ENCODE measurements at places on chromosomes 3 and 15.

- H3K27me3 ChIP-seq, result no peaks in the 10 kb centered on the region
- H3K4me3 ChIP-seq, result no peak overlapping the region
- no peaks in the 10 kb centered on the region for H3K36me3 ChIP-seq
- peaks cover 4% of the 10 kb centered on the region for H3K4me1 ChIP-seq
Measured at GRCh38 chr3:119795849-119796248, 13.9 kb downstream of the NR1I2 start.

DNA sequence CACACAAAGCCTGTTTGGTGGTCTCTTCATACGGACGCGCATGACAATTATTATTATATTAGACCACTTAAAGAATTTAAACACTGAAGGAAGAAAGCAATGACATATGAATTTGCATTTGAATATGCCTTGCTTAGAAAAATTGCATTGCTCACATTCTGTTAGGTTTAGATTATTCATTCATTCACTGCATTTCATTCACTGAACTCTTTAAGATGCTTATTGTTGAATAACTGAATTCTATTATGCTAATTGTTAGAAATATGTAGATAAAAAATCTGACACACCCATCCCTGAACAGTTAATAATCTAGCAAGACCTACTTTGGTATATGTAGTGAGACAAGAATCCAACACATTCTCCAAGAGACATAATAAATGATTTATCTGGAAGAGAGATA lies 94.4 kb upstream of the PEX5L start:
- H3K4me1 ChIP-seq, result peaks cover 6% of the 10 kb centered on the region
- no peak for DNase-seq
- no peaks in the 10 kb centered on the region for H3K27me3 ChIP-seq
- no peak overlapping the region for H3K27ac ChIP-seq
- no peak overlapping the region for H3K4me3 ChIP-seq

DNA sequence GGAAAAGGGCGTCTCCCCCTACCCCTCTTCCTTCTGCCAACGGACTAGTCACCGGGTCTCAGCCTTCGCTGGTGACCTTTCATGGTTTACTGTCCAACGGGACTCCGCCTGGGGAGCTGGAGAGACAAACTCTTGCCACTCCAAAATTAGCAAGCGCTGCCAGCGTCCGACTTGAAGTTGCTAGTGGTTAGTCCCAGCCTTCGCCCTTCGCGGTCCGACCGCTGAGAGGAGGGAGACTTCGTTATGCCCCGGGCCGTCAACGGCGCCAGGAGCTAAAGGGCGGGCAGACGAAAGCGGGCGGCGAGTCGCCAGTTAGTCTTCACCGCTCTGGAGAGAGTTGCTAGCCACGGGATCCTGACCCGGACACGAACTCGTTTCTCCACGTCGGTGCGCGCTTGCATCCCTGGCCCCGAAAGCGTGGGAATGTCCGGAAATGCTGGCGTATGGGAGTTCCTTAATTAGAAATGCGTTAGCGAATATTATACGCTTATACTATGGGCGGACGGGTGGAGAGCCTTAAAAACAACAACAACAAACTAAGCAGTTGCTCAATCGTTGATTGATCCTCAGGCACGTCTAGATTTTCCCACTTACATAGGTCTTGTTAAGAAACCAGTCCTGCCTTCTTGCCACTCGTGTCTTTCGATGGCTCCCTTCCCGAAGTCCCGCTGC lies 716 bp downstream of the SMC4 start:
- no peaks in the 10 kb centered on the region for H3K4me1 ChIP-seq
- peak overlapping the region; percentile 97 for H3K27ac ChIP-seq
- H3K36me3 ChIP-seq, result peaks cover 2% of the 10 kb centered on the region
- no peaks in the 10 kb centered on the region for H3K27me3 ChIP-seq
- DNase-seq, result no peak

GRCh38 chr3:130851277-130851676 lies 42.6 kb upstream of the ATP2C1 start:
- H3K4me3 ChIP-seq, result no peak overlapping the region
- H3K4me1 ChIP-seq, result peaks cover 13% of the 10 kb centered on the region
- no peak overlapping the region for H3K27ac ChIP-seq
- DNase-seq, result no peak
- no peaks in the 10 kb centered on the region for H3K36me3 ChIP-seq

DNA sequence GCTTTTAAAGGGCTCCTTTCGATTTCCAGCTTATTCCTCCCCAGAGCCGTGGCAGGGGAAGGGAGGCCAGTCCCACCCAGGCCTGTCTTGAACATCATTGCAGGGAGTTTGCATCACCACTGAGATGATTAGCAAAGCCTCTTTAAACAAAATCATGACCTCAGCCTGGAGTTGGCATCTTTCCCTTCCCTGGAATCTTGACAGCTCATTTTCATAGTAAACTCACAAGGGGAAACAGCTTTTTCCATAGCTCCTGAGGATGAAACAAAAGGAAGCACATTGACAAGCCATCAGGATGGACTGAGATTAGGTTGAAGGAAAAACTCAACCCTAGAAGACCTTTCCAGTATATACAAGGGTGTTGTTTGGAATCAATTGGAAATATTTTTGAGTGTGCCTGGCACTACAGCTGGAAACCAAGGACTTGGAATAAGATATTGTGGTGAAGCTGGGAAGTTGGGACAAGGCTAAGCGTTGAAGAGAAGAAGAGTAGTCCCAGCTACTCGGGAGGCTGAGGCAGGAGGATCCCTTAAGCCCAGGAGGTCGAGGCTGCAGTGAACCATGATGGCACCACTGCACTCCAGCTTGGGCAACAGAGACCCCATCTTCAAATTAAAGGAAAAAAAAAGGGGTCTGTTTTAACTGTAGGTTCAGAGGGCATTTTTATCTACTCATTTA lies 3.1 kb upstream of the LARP6 start:
- peaks cover 7% of the 10 kb centered on the region for H3K4me1 ChIP-seq
- H3K27me3 ChIP-seq, result no peaks in the 10 kb centered on the region
- H3K36me3 ChIP-seq, result no peaks in the 10 kb centered on the region
- H3K4me3 ChIP-seq, result no peak overlapping the region
- no peak for DNase-seq
- H3K27ac ChIP-seq, result no peak overlapping the region

GRCh38 chr3:155753038-155753639 lies 8.3 kb upstream of the PLCH1 start:
- peaks cover 13% of the 10 kb centered on the region for H3K4me1 ChIP-seq
- no peaks in the 10 kb centered on the region for H3K27me3 ChIP-seq
- no peak for DNase-seq

DNA sequence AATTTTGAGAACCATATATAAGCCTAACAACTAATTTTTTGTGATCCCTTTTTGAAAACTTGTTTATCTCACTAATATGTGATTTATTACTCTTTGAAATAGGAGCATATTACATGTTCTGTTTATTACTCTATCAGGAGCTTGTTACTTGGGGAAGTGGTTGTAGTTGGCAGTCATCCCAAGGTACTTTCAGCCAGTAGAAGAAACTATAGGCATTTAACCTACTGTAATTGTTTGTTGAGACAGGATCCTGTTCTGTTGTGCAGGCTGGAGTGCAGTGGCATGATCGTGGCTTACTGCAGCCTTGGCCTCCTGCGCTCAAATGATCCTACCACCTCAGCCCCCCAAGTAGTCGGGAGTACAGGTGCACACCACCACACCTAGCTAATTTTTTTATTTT lies 195.6 kb downstream of the TCF12 start:
- H3K36me3 ChIP-seq, result no peaks in the 10 kb centered on the region
- no peak overlapping the region for H3K4me3 ChIP-seq
- no peak overlapping the region for H3K27ac ChIP-seq
- H3K4me1 ChIP-seq, result no peaks in the 10 kb centered on the region
- H3K27me3 ChIP-seq, result no peaks in the 10 kb centered on the region
- no peak for DNase-seq

DNA sequence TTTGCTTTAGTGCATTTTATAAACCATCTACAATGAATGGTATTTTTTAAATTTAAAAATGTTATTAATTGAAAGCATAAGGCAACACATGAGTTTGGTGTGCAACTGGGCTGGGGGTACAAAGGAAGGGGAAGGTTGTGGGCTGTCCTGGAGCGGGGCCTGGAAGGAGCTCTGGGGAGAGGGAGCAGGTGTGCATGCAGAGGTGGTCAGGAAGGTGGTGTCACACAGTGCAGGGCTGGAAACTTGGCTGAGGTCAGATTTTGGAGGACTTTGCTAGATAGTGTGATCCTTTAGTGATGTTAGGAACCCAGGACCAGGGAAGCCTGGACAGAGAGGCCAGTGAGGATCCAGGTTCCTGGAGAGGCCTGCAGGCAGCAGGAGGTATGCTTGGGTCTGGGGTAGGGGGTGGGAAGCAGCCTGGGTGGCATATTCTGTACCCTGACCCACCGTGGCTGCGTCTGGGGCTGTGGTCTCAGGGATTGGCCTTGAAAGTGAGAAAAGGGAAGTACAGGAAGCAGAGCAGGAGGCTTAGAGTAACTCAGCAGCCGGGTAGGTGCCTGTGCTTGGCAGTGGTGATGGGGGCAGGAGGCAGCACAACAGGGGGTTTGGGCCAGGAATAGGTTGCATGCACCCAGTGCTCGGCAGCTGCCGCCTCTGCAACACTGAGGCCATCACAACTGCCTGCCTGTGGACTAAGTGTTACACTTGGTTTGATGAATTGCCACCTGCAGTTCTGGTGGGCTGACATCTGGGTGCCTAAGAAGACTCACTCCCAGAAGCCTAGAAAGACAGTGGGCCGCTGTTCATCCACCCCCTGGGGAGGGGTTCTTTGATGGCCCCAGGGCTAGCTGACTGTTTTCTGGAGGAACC lies 33.0 kb downstream of the KY start:
- DNase-seq, result no peak
- no peaks in the 10 kb centered on the region for H3K27me3 ChIP-seq
- no peak overlapping the region for H3K4me3 ChIP-seq
- no peak overlapping the region for H3K27ac ChIP-seq

- DNase-seq, result no peak
- H3K27ac ChIP-seq, result no peak overlapping the region
- H3K36me3 ChIP-seq, result no peaks in the 10 kb centered on the region
- H3K27me3 ChIP-seq, result no peaks in the 10 kb centered on the region
Measured at GRCh38 chr3:65557899-65558564, 480.7 kb downstream of the MAGI1 start.

GRCh38 chr3:183515968-183516851 lies 39.3 kb downstream of the KLHL6 start:
- H3K27me3 ChIP-seq, result no peaks in the 10 kb centered on the region
- H3K4me3 ChIP-seq, result no peak overlapping the region
- peaks cover 11% of the 10 kb centered on the region for H3K4me1 ChIP-seq
- no peak overlapping the region for H3K27ac ChIP-seq
- no peaks in the 10 kb centered on the region for H3K36me3 ChIP-seq

GRCh38 chr15:77455696-77456321 lies 35.1 kb downstream of the HMG20A start:
- H3K27ac ChIP-seq, result no peak overlapping the region
- no peak overlapping the region for H3K4me3 ChIP-seq
- H3K4me1 ChIP-seq, result no peaks in the 10 kb centered on the region
- H3K27me3 ChIP-seq, result no peaks in the 10 kb centered on the region
- peaks cover 7% of the 10 kb centered on the region for H3K36me3 ChIP-seq
- DNase-seq, result no peak

DNA sequence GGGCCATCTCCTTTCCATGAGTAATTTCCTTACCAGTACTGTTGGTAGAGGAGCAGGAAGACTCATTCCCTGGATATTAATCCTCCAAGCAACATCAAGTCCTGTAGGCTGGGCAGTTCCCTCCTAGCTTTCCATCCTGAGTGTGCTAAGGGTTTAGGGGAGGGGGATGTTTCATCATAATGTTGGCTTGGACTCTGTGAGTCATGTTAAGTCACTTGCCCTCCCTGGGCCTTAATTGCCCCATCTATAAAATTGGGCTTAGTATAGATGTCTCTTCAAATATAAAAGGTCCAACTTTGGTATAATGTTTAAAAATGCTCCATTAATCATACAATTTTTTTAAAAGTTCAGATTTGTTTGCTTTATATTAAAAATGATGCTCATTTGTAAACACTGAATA lies 52.7 kb downstream of the TLE3 start:
- peaks cover 3% of the 10 kb centered on the region for H3K4me1 ChIP-seq
- H3K4me3 ChIP-seq, result no peak overlapping the region
- H3K27me3 ChIP-seq, result no peaks in the 10 kb centered on the region
- peaks cover under 1% of the 10 kb centered on the region for H3K36me3 ChIP-seq
- H3K27ac ChIP-seq, result no peak overlapping the region

- H3K27ac ChIP-seq, result no peak overlapping the region
- H3K4me3 ChIP-seq, result peak overlapping the region; percentile 26
- H3K4me1 ChIP-seq, result peaks cover 9% of the 10 kb centered on the region
- no peak for DNase-seq
- no peaks in the 10 kb centered on the region for H3K36me3 ChIP-seq
Measured at GRCh38 chr15:66841953-66842681, 140.1 kb downstream of the SMAD6 start.

DNA sequence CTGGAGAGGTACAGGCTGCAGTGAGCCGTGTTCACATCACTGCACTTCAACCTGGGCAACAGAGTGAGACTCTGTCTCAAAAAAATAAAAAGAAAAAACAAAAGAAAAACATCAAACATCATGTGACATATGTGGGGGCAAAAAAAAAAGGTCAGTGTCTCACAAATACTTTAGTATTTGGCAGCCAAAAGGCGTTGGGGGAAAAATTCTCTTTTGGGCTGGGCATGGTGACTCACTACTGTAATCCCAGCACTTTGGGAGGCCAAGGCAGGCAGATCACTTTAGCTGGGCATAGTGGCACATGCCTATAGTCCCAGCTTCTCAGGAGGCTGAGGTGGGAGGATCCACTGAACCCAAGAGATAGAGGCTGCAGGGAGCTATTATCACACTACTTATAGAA lies 47.6 kb downstream of the TMCC1 start:
- H3K36me3 ChIP-seq, result no peaks in the 10 kb centered on the region
- DNase-seq, result no peak
- H3K27ac ChIP-seq, result no peak overlapping the region
- no peaks in the 10 kb centered on the region for H3K27me3 ChIP-seq
- no peak overlapping the region for H3K4me3 ChIP-seq
- no peaks in the 10 kb centered on the region for H3K4me1 ChIP-seq

DNA sequence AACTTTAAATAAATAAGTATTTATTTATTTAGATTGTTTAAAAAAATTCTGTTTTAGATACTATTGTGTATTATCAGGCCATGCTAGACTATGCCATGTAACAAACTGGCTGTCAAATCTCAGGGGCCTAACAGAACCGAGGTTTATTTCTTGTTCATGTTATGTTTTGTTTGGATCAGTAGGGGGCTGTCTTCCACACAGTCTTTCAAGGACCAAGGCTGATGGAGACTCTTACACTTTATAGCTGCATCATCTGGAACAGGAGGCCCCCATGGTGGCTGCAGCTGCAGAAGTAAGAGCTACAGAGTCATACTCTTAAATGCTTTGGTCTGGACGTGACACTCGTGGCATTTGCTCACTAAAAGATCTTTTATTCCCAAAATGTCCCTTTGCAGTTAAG lies 33.0 kb upstream of the ARL14 start:
- H3K27me3 ChIP-seq, result no peaks in the 10 kb centered on the region
- H3K4me3 ChIP-seq, result no peak overlapping the region
- H3K36me3 ChIP-seq, result no peaks in the 10 kb centered on the region
- no peaks in the 10 kb centered on the region for H3K4me1 ChIP-seq

DNA sequence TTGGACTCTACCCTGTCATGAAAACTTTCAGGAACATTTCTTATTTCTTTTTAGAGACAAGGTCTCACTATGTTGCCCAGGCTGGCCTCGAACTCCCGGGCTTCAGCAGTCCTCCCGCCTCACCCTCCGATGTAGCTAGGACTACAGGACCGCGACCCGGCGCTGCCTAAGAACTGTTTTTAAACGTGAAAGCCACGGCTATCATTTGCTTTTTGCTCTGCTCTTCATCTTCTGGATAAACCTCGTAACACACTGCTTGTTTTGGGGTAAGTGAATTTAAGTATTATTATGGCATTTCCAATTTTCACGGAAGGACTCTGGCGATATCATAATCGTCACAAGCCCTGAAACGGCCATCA lies 14.3 kb upstream of the CCNL1 start:
- H3K27me3 ChIP-seq, result no peaks in the 10 kb centered on the region
- H3K4me1 ChIP-seq, result no peaks in the 10 kb centered on the region
- peak overlapping the region; percentile 68 for H3K27ac ChIP-seq
- DNase-seq, result no peak
- H3K4me3 ChIP-seq, result peak overlapping the region; percentile 64
- H3K36me3 ChIP-seq, result peaks cover 4% of the 10 kb centered on the region
